Activated T-cell treated with anti-CD3 and anti-CD28 coated beads, Interleukin-2, amount 50 U/mL, for 72 hours (primary cell): ENCODE measurements at places on chromosomes 16 and 17. TPM values are rescaled to one million over a fixed set of nuclear protein-coding genes. Genes with fewer than 3 reads are reported as not detected.

DNA sequence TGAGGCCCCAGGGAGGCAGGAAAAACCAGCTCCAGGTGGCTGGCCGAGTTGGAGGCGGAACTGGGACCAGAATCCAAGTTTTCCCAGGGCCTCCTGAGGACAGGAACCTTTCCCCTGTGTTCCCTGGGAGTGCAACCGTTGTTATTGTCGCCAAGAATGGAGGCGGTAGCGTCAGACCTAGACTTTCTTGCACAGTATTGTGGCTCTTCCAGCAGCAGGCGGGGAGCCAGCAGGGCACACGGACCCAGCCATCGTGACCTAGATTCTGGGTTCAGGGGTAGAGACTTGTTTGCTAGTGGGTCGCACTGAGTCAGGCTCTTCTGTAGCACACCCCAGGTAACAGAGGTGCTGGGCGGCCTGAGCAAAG is 667 bp upstream of the KIF19 start:
- no peak for DNase-seq

- no peak for DNase-seq
Measured at GRCh38 chr16:27528294-27528693, 21.4 kb downstream of the GTF3C1 start.

- no peak for DNase-seq
Measured at GRCh38 chr17:74558882-74559519, 8.3 kb downstream of the CD300H start.

DNA sequence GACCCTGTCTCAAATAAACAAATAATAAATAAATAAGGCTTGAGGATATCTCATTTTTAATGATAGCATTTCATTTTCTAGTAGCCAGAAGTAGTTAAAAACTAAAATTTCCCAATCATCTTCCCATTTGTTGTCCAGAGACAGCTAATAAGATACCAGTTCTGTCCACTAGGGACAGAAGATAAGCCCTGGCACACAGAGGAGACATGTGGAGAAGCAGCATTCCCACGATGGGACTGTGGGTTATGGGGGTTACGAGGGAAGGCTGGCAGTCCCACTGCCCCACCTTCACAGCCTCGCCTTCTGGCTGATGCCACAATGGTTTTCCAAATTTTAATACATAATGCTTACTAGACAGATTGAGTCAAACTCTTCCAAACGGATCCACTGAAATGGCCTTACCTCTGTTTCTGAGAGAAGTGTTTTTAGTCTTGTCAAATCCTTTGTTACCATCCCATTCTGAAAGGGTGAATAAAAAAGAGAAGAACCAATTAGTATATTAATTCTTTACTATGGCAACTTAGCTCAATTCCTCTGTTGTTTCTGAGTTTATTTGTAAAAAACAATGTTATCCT is 44.2 kb downstream of the HELZ start:
- DNase-seq, result no peak

GRCh38 chr17:10836966-10837590 is 809 bp downstream of the PIRT start:
- DNase-seq, result no peak

GRCh38 chr17:48148029-48148770 is 40.6 kb downstream of the SNX11 start:
- no peak for DNase-seq

DNA sequence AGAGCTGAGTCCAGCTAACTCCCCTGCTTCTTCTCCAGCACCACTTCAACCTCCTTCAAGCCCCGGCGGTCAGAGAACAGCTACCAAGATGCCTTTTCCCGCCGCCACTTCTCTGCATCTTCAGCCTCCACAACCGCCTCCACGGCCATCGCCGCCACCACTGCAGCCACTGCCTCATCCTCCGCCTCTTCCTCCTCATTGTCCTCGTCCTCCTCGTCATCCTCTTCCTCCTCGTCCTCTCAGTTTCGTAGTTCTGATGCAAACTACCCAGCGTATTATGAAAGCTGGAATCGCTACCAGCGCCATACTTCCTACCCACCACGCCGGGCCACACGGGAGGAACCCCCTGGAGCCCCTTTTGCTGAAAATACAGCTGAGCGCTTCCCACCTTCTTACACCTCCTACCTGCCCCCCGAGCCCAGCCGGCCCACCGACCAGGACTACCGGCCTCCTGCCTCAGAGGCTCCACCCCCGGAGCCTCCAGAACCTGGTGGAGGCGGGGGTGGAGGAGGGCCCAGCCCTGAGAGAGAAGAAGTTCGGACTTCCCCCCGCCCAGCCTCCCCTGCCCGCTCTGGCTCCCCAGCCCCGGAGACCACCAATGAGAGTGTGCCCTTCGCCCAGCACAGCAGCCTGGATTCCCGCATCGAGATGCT is 7.1 kb downstream of the SETD1A start:
- DNase-seq, result no peak

GRCh38 chr16:89565256-89565505 is 4.7 kb downstream of the RPL13 start:
- DNase-seq, result no peak

- DNase-seq, result no peak
Measured at GRCh38 chr17:61478790-61479492, 26.7 kb downstream of the TBX4 start.

DNA sequence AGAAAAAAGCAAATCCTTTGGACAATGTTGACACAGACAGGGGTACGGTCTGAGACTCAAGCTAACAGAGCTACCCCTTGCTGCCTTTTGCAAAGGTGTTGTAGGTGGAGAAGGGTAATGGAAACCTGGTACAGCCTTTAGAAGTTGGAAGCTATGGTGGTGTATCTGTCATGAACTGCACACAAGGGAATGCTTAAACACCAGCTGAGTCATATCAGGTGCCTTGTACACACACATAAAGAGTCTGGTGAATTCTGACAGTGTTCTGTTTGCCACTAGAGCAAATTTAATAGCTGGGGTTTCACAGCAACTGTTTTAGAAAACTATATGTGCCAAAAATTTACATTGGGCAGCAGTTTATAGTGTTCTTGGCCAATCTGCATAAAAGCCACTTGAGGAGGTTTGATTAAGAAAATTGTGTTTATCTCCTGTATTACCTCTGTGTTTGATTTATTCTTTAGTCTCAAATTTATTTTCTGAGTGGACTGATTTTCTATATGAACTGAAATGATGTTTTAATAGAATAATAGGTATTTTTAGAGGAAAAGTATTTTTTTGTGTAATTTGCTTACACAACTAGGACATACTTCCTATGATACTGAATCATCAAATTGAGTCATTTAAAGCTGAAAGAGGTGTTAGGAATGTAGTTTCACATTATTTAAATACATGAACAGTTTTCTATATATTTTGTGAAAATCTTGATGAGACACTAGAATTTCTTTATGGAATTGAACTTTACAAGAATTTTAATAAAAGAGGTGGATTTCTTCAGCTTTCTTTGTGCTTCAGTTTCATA is 136.9 kb downstream of the MAP2K6 start:
- DNase-seq, result no peak

DNA sequence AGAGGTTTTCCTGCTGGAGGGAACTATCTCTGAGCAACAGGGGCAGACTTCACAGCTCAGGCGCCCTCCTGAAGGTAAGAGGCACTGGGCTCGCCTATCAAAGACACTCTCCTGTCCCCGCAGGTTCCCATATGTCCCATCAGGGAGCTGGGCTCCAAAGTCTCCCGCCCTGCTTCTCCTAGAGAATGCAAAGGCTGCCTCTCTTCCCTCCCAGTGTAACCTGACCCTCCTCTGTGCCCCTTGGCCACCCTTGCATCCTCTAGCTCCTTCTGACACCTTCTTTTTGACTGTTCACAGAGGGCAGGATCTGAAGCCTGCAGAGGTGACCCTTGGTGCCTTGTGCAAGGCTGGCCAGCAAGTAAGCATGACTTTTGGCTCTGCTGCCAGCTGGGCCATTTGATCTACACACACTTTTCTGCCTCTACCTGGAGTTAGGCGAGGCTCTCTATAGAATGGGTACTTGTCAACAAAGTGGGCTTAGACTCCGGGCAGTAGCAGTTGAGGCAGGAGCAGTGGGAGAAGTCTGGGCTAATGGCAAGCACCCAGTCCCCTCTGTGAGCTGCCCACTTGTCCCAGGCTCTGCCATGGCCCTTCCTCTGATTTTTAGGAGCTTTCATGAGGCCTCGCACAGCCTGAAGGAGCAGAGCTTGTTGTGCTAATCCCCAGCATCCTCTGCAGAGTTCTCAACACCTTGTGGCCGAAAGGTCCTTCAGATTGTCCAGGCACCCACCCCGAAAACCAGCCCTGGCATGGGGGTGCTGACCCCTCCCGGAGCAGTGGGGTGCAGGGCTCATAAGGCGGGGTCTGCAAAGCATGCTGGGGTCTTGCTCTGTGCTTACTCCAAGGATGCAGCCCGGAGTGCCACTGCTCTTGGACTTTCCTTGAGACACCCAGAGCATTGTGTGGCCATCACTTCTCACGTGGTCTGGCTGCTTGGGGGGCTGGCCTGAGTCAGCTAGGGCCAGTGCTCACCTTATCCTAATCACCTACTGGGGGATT is 122.9 kb downstream of the METRNL start:
- no peak for DNase-seq

DNA sequence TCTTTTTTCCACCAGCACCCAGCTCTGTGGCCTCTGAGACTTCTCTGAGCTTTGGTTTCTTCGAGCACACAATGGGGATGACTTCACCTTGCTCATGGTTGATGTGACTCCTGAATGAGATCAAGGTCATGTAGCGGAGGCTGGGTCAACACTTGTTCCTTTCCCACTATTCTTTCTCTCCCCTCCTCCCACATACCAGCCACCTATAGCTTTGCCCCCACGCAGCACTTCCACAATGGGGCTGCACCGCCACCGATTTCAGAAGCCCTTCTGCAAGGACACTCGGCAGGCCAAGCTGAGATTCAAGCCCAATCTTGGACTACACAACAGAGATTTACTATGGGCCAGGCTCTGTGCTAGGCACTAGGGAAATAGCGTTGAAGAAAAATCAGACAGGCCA is 14.4 kb downstream of the TRIM25 start:
- DNase-seq, result no peak

GRCh38 chr17:49045376-49045775 is 48.2 kb downstream of the IGF2BP1 start:
- DNase-seq, result no peak

- peak; percentile 54 for DNase-seq
Measured at GRCh38 chr17:54967621-54968261, 713 bp downstream of the COX11 start.

GRCh38 chr16:72841506-72841905 is 206.4 kb downstream of the ZFHX3 start:
- no peak for DNase-seq

DNA sequence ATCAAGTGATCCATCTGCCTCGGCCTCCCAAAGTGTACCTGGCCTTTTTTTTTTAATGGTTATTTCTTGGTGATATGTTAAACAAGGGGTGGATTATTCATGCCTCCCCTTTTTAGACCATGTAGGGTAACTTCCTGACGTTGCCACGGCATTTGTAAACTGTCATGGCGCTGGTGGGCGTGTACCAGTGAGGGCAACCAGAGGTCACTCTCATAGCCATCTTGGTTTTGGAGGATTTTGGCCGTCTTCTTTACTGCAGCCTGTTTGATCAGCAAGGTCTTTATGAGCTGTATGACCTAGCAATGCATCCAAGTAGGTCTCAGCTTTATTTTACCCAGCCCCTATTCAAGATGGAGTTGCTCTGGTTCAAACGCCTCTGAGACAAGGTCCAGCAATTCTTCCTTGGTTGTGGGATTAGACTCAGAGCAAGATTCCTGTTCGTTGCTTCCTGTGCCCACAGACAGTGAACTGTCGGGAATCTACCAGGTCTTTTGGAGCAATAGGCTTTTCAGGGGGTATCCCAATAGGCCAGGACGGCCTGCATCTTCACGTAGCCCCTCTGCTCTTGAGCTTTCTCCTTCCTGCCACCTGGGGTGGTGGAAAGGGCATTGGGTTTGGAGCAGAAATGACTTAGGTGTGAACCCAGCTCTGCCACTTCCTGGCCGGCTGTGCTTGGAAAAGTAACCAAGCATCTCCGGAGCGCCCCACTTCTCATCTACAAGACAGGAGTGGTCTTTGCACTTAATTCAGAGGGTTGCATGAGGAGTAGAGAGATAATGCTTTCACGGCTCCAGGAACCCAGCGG is 52.9 kb upstream of the SEC14L1 start:
- DNase-seq, result no peak

- no peak for DNase-seq
Measured at GRCh38 chr16:11309895-11310633, 28.9 kb upstream of the PRM1 start.

DNA sequence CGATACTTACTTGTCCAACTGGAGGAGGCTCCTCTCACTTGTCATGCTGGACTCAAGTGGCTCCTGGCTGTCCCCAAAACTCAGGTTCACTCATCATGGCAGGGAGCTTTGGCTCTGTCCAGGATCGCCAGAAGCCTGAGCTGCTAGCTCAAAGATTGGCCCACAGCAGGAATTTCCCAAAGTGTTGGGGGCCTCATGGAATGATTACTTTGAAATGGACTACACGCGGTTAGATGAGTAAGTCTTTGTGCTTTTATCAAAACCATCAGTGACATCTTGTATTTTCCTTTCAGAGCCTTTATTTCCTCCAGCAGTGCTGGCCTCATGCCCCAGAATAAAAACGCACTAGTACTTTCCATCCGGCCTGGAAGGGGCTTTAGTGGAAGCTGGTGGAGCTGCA is 29.2 kb upstream of the PHB1 start:
- no peak for DNase-seq

GRCh38 chr17:4972752-4973151 is 5.1 kb upstream of the SPAG7 start:
- DNase-seq, result no peak

DNA sequence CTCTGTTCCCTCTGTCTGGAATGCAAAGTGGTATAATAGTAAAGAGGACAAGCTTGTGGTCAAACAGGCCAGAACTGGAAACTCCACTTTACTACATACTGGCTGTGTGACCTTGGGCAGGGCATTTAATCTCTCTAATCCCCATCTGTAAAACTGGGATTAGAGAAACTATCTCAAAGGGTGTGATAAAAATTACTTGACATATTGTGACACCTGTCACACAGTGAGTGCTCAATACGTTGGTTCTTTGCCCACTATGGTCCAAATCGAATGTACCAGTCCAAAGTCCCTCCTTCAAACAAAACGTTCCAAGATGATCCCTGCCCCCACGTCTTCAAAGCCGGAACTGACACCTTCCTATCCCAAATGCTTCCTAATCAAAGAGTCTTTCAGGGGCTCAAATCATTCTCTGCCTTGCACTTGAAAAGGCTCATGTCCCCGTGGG is 734 bp downstream of the PGAP3 start:
- DNase-seq, result no peak

- no peak for DNase-seq
Measured at GRCh38 chr17:80712606-80713005, 168.0 kb downstream of the RPTOR start.

GRCh38 chr17:74543891-74544760 is 1.8 kb downstream of the CD300C start:
- DNase-seq, result no peak

Gene DPEP3
- total RNA-seq, result 0.16 TPM

Gene TBC1D28
- not detected for total RNA-seq

Gene TEKT1
- not detected for total RNA-seq

Gene TEX19
- total RNA-seq, result 0.17 TPM

Gene ABCC11
- 0.17 TPM for total RNA-seq
